C1 segment of cervical spinal cord (tissue), 14 donors: ENCODE measurements at places on chromosomes 7 and 10.
A peak's percentile ranks its signal among the peaks of the same experiment; 100 is the strongest.

- no peak for DNase-seq
These were observed 24.7 kb downstream of the LSMEM1 start for GRCh38 chr7:112505495-112505894.

DNA sequence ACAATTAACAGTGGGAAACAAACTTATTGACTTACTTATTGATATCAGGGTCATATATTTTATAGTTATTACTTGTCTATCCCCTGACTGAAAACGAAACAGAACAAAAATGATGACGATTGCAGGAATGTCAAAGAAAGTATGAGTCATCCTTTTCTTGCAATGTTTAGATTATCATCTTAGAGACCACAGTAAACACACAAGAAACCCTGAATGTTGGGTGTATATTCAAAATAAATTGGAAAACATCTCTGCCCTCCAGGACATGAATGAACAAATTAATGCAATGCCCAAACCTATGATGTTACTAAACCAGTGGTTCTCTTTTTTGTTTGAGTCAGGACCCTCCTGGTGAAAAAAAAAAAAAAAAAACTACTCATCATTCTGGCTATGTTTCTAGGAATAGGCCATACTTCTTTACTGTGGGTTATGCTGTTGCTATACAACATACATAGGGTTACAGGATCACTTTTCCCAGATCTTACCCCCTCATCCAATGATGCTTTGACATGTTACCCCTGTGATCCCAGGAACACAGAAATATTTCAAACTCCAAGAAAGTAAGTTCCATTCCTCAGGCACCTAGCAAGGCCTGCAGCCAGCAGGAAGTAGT is 623.4 kb upstream of the IGFBP3 start:
- DNase-seq, result no peak

GRCh38 chr10:60433684-60434083 is 44.0 kb upstream of the ANK3 start:
- DNase-seq, result no peak

DNA sequence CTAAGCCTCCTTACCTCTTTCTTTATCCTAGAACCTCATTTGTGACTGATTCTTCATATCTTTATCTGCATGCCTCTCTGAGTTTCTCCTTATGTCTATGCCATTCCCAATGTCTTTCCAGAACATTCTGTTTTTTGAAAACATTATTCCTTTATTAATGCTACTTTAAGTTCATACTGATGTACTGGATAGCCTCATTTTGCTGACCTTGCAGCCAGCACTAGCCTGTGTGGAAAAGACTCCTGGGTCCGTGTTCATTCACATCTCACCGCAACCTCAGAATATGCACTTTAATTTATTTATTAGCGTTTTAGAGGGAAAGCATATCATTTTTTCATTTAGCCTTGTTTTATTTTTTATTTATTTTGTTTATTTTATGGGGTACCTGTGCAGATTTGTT is 208.1 kb upstream of the NPVF start:
- DNase-seq, result no peak

- DNase-seq, result no peak
These were observed 146.2 kb downstream of the WDR11 start for GRCh38 chr10:120997313-120997712.

- peak; percentile 32 for DNase-seq
These were observed 265.1 kb downstream of the HTR7 start for GRCh38 chr10:90592638-90593302.

DNA sequence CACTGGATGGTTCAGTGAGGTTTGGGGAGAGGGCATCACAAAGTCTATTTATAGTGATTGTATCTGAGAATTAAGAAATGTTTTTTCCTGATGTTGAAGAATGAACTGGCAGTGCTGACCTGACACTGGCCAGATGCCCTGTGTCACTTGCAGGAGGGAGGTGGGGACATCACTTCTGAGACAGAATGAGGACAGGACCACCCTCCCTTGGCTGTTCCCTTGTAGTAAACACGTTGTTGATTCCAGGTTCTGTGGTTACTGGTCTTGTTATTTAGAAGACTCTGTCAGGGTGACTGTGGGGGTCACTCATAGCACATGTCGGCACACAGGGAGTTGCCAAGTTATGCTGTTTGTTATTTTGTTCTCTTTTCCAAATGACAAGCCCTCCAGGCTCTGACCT is 126.4 kb downstream of the ADCY1 start:
- no peak for DNase-seq

GRCh38 chr7:130650611-130651120 is 17.9 kb downstream of the COPG2 start:
- no peak for DNase-seq

GRCh38 chr7:150996376-150997074 is 5.7 kb downstream of the NOS3 start:
- no peak for DNase-seq

DNA sequence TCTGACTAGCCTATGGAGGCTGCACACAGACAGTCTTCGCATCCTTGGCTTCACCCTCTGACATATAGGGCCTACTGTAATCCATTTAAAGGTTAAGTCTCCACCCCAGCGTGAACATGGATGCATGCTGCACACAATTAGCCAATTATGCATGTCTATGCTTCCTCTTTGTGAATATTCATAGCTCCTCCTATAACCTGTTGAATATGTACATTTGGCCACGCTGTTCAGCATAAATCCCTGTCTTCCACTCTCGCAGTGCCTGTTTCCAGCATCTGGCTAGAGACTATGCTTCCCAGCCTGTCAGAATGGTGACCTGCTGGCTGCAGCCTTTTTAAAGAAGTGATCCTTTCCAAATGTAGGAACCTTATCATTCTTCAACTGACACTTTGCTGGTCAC is 106.7 kb downstream of the PRKAG2 start:
- no peak for DNase-seq

GRCh38 chr7:51111241-51111940 is 205.2 kb downstream of the COBL start:
- no peak for DNase-seq

DNA sequence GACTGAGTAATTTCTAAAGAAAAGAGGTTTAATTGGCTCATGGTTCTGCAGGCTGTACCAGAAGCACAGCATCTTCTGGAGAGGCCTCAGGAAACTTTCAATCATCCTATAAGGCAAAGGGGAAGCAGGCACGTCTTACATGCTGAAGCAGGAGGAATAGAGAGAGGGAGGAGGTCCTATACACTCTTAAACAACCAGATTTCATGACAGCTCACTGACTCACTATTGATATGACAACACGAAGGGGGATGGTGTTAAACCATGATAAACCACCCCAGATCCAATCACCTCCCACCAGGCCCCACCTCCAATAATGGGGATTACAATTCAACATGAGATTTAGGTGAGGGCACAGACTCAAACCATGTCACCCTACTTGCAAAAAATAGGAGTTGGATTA is 201.5 kb downstream of the CDK14 start:
- DNase-seq, result no peak

DNA sequence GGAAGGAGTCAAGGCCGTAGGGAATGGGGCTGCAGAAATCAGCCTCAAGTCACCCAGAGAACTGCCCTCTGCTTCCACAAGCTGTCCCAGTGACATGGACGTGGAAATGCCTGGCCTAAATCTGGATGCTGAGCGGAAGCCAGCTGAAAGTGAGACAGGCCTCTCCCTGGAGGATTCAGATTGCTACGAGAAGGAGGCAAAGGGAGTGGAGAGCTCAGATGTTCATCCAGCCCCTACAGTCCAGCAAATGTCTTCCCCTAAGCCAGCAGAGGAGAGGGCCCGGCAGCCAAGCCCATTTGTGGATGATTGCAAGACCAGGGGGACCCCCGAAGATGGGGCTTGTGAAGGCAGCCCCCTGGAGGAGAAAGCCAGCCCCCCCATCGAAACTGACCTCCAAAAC is 50.2 kb upstream of the PDCD4 start:
- DNase-seq, result no peak

GRCh38 chr7:116240024-116240668 is 29.8 kb downstream of the TES start:
- DNase-seq, result no peak

- no peak for DNase-seq
These were observed 172.6 kb downstream of the FAM107B start for GRCh38 chr10:14601872-14602725.

DNA sequence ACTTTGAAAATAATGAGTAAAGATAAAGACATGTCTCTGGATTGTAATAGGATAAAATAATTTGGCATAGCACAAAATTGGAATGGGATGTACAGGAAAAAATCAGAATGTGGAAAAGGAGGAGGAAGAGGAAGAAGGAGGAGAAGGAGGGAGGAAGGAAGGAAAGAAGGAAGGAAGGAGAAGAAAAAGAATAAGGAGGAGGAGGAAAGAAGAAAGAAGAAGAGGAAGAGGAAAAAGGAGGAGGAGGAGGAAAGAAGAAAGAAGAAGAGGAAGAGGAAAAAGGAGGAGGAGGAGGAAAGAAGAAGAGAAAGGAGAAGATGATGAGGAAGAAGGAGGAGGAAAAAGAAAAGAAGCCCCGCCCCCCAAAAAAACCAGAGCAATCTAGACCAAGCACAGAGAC is 95.9 kb downstream of the ST8SIA6 start:
- no peak for DNase-seq

DNA sequence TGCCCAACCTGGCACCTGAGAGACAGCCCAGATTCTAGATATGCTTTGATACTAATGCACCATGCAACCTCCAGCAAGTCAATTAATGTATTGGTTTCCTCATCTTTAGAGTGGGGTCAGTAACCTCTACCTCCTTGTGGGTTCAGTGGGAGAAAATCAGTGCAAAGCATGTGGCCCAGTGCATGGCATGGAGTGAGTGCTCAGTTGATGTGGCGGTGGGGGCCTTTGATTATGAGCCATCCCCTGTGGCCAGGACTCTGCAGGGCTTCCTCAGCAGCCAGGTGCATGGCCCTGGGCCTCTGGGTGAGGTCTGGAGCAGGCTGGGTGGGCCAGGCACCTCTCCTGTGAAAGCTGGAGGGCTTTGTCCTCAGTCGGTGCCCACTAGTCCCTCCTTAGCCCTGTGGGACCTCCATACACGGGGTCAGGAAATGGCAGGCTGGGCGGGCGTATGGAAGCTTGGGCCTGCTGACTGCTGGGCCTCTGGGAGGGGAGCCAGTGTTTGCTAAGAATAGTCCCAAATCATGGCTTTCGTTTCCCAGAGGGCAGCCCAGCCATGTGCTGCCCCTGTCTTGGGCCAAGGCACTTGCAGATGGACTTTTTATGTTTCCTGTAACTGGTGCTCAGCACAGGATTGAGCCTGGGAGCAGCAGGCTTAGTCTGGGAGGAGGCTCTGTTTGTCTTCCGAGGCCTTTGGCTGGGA is 3.4 kb downstream of the PALD1 start:
- DNase-seq, result peak; percentile 19
